Activated CD4-positive, alpha-beta T cell treated with anti-CD3 and anti-CD28 coated beads, Interleukin-2, amount 10 ng/mL, durations not matched to agents 24 days and 14 days (primary cell): ENCODE measurements at places on chromosomes 2 and 18. TPM values are rescaled to one million over a fixed set of nuclear protein-coding genes. Genes with fewer than 3 reads are reported as not detected.

Gene MAP3K2
- total RNA-seq = 53.7 and 57.5 TPM in 2 replicates

Gene EFEMP1
- not detected in 2 replicates for total RNA-seq

Gene DLGAP1
- total RNA-seq = 0.99 and 1.5 TPM in 2 replicates

Gene GNAL
- 0.36 and 0.40 TPM in 2 replicates for total RNA-seq

Gene SPP2
- not detected in 2 replicates for total RNA-seq

Gene GALNT5
- not detected in 2 replicates for total RNA-seq

Gene SNTG2
- total RNA-seq = 0.14 TPM in 1 of 2 replicates, not detected in the other

Gene CD28
- total RNA-seq = 130 and 132 TPM in 2 replicates

Gene PIEZO2
- not detected in 2 replicates for total RNA-seq

Gene CGREF1
- 14.4 and 15.1 TPM in 2 replicates for total RNA-seq

Gene SLC25A12
- total RNA-seq = 30.9 and 34.3 TPM in 2 replicates

Gene CHRNA1
- not detected in 2 replicates for total RNA-seq

Gene NUP35
- 41.5 and 44.0 TPM in 2 replicates for total RNA-seq

Gene GLI2
- 0.09 and 0.14 TPM in 2 replicates for total RNA-seq

Gene SERPINB3
- not detected in 2 replicates for total RNA-seq

Gene SH3BP4
- total RNA-seq = 0.07 and 0.28 TPM in 2 replicates

Gene IRS1
- 4.7 and 4.8 TPM in 2 replicates for total RNA-seq

Gene FAM237A
- not detected in 2 replicates for total RNA-seq

Gene MC2R
- total RNA-seq = not detected in 2 replicates

Gene CCDC141
- total RNA-seq = 2.1 and 2.5 TPM in 2 replicates
